ENCODE measurements at places on chromosomes 1 and 21.

DNA sequence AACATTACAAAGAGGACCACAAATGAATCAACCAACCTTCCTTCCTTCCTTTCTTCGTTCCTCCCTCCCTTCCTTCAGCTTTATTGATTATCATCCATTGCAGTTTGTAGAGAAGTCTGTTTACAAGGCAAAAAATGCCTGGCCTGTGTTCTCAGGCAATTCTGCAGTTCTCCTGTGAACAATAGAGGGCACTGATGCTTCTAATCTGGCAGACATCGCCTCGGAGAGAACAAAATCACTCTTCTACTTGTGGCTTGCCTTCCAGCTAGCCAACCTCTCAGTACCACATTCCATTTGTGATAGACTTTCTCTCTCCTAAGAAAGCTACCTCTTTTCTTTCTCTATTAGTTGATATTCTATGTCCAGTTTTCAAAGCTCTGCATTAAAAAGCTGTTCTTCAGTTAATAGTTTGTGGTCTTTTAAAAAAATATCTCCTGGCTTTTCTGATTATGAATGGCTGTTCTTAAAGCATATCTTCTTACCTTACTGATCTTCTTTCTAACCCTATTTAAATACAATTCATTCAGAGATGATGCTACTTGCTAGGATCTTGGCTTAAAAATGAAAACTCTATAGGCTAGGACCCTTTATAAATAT lies 26.9 kb upstream of the ESRRG start:
- DNase-seq, result peak; percentile 64

DNA sequence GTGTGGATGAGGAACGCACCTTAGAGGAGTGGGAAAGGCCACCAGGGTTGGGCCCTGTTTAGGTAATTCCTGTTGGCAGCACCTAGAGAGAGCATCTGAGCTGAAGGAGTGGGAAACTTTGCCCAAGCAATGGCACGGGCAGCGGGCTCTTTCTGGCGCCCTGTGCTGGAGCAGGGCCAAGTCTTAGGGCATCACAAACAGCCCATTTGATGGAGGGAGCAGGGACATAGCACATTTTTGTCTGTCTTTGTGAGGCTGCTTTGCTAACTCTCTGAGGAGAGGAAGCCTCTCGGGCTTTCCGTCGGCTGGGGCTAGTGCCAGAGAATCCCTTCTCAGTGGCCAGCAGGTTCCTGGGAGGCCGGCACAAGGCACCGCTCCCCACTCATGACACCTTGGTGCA lies 22.5 kb upstream of the CNTN2 start:
- DNase-seq, result no peak

DNA sequence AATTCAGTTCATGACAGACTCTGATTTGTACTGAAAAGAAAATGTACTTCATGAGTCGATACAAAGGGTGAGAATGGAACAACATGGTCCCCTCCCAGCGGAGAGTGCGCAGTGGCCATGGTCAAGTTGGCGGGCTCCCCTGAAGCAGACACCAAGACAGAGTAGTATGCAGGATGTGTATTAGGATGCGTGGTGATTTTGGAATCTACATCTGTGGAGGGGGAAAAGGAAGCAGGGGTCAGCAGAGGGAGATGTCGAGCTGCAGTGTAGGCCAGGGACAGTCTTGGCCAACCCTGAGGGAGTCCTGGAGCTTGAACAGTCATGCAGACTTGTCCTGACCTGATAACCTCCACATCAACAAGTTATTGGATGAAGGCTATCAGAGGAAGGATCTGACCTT lies 481.0 kb downstream of the OMA1 start:
- DNase-seq, result no peak

GRCh38 chr1:212902054-212902453 lies 44.0 kb downstream of the FLVCR1 start:
- DNase-seq, result no peak

DNA sequence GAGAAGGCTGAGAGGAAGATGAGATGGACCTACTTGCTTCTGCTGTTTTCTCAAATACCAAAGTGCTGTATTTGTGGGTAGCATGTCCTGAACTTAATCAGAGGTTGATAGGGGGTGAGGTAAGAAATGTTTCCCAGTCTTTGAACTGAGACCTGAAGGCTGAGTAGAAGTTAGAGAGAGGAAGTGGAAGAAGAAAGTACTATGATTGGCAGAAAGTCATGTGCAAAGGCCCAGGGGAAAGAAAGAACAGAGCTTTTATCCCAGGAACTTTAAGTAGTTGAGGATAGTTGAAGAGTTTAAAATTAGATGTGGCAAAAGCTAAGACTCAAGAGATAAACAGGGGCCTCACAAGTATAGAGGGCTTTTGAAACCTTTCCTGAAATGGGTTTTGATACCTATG lies 15.5 kb upstream of the LIN9 start:
- DNase-seq, result no peak

- peak; percentile 70 for DNase-seq
Measured at GRCh38 chr1:201791779-201792173, 37.2 kb upstream of the IPO9 start.

- DNase-seq, result no peak
Measured at GRCh38 chr1:181538836-181539235, 55.5 kb downstream of the CACNA1E start.

GRCh38 chr1:235854347-235854746 lies 12.4 kb downstream of the LYST start:
- DNase-seq, result no peak

DNA sequence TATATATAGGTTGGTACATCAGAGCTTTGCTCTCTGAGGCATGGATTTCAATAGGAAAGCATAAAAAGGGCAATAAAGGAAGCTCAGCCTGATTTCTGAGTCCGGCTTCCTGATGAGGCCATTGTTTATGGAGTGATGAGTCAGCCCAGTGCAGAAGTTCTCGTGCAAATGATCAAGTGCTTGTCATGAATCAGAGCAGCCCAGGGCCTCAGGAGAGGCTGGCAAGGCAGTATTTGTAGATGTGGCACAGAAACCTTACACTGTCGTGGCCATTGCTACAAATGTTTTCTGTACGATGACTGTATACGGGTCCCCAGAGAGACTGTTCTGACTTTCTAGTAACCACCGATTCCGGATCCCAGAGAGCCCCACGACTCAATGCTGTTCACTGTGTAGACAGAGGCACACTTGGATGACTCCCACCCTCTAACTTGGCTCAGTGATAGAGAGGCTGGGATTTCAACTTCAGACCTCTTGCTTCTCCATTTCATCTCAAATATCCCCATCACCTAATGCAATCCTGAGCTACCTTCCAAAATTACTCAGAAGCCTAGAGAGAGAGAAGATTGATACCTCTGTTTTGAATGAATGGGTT lies 26.8 kb downstream of the UMODL1 start:
- DNase-seq, result peak; percentile 98

DNA sequence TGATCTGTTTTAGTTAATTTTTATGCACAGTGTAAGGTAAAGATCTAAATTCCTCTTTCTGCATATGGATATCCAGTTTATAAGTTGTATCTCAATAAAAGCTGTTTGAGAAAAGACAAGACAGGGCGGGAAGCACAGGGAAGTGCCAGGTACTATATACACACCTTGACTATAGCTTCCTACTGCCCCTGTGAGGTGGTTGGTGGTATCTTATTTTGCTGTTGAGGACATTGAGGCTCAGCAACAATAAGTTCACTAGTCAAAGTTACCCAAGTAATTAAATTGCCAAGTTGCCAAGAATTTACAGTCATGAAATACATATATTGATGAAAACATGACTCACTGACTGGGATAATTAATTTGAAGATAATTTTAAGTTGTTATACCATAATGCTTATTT lies 109.1 kb downstream of the CD247 start:
- no peak for DNase-seq

DNA sequence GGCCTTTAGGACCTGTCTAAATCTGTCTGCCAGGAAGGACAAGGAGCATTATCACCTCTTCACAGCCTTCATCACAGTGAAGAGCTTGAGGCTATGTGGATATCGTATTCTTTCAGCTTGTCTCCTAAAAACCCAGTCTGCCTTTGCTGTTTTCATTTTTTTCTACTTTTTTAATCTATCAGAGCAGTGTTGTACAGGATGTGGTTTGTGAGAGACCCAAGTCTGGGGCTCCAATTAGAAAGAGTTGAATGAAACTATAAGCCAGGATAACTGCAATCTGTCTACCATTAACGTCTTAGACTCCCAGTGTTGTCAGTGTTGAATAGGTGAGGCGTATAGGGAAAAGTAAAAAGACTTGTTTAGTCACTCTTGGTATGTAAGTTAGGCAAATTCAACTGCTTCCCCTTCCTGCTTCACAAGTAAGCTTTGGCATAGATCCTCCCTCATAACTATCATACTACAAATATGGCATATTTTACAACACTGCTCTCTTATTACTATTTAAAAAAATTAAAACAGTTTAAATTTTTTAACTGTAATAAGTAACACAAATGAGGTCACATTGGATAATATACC lies 1225.8 kb upstream of the PRMT6 start:
- DNase-seq, result no peak

GRCh38 chr1:109750241-109750882 lies 9.5 kb upstream of the GSTM3 start:
- no peak for DNase-seq

- no peak for DNase-seq
Measured at GRCh38 chr1:235152235-235152634, 8.8 kb downstream of the RBM34 start.

DNA sequence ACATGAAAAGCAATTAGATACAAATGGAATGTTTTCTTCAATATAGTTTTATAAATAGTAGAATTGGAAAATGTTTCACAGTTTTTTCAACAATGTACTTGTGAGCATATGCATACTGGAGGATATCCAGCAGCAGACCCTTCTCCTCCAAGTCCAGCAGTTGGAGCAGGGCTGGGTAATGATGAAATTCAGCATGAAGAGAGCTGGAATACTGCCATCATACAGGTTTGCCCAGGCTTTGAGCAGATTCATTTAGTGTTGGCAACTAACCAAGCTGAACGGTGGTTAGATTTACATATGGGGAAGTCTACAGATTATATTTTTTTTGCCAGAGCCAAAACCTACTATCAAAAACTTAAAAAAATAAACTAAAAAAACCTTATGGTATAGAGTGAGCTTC lies 38.3 kb downstream of the WDR3 start:
- no peak for DNase-seq
